ENCODE measurements at places on chromosomes 2 and 18.

GRCh38 chr18:71250191-71250590 is 961.3 kb downstream of the SOCS6 start:
- no peak for DNase-seq

DNA sequence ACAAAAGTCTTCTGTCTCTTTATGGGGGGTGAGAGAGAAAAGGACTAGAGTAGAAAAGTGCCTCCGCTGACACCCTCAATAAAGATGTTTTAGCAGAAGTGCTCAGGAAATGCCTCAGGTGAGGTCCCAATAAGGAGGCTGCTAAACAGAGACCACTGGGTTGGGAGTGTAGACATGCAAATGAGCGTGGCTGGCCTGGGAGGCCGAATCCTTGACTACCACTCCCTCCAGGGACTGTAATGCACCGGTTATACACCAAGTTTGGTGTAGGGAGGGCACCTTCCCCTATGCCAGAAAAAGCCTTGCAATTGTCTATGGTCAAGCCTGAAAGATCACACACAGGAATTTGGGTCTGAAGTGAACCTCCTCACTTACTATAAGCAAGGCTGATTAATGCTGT is 1.8 kb downstream of the TMX3 start:
- no peak for DNase-seq

DNA sequence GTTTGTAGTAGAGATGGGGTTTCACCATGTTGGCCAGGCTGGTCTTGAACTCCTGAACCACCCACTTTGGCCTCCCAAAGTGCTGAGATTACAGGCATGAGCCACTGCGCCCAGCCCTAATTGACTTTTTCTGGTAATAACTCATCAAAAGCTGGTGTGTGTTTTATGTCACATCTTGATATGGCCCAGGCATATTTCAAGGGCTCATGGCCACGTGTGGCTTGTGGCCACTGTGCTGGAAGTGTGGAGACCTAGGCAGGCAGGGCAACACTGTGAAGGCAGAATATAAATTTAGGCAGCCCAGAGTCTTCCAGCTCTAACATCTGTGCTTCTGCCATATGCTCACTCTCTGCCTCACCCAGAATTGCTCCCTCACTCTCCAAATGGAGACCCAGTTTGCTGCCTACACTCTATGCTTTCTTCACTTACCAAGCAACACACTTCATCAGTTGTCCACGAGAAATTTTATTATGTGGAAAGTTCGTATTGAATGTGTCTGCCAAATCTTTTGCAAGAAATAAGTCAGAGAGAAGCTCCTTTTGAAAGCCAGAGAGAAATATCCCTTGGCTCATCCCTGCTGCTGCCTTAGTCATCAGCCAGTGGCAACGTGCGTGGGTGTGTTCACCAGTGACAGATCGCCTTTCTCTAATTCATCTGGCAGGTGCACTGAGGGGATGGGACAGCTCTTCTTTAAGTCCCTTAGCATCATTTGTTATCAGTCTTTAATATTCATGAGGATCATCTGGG is 129.4 kb upstream of the CXCR4 start:
- DNase-seq: no peak

GRCh38 chr2:118672571-118673158 is 174.8 kb downstream of the EN1 start:
- no peak for DNase-seq

- DNase-seq: no peak
These were observed 28.5 kb upstream of the NAPG start for GRCh38 chr18:10497206-10497749.

DNA sequence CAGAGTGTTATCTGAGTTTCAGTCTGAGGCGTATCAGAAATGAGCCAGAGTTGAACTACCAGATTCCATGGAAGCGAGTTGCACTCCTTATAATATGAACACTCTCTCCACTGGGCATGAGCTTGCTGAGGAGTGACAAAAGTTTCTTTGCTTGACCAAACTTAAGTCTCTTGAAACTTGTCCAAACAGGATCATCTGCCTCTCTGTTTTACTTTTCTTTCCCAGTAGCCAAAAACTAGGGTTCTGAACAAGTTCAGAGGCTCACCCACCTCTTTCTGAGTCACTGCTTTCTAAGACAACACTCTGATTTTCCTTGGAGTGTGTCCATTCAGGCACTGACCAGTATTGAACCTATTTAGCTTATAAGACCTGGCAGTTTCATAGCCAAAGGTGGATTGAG is 233.2 kb upstream of the TCF4 start:
- DNase-seq: no peak

GRCh38 chr2:95019572-95019971 is 5.9 kb upstream of the MAL start:
- DNase-seq: no peak

- no peak for DNase-seq
These were observed 153.7 kb downstream of the SOX11 start for GRCh38 chr2:5845798-5846330.

DNA sequence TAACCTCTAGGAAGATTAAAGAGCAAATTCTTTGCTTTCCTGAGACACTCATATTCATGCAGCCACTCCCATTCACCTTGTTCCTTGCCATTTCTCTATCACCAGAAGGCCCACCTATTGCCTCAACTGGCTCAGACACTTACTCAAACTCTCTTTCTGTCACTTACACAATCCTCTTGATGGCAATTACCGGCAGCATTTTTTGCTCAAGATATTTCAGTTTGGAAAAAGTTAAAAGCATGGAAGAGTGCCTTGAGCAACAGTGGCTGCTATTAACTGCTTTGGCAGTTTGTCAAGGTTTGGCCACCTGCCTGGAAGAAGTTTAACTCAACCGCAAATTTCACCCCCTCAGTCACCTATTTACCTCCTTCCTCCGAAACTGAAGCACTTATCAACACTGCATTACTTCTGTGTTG is 1104.0 kb upstream of the PIK3C3 start:
- no peak for DNase-seq

- no peak for DNase-seq
These were observed 840.9 kb downstream of the GALR1 start for GRCh38 chr18:78090584-78090983.

GRCh38 chr18:34600158-34600557 is 109.9 kb upstream of the DTNA start:
- DNase-seq: no peak

- no peak for DNase-seq
These were observed 100.1 kb downstream of the ZNF804A start for GRCh38 chr2:184698476-184698875.

- DNase-seq: no peak
These were observed 1246.3 kb upstream of the PIK3C3 start for GRCh38 chr18:40708726-40709125.

DNA sequence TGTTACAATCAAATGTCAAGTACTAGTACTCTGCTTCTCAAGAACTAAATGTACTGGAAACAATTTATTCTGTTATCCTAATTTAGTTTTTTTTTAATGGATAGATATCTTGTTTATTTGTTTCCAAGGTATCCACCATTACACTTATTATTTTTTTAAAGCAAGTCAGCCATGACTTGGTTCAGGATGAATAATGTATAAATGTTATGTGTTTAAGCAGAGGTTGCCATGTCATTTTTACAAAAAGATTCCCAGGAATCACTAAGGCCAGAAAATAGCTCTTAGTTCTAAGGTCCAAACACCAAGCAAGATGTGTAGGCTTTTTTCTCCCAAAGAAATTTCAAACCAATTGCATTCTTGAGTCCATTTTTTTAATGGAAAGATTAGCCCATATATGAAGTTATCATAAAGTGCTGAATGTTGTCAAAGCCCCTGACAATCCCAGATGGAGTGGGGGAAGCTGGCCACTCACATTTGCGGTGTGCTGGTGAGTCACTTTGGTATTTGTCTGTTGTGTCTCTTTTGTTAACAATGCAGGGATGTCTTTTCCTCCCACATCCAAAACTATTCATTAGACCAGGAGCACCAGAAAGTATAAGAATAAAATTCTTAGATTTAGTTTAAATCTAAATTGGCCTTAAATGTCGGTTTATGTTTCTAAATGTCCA is 158.9 kb downstream of the COL6A3 start:
- no peak for DNase-seq
